Stimulated activated CD4-positive, alpha-beta T cell treated with anti-CD3 and anti-CD28 coated beads, Interleukin-1b, Interleukin-23, amount 100 ng/mL, for 1 hour (primary cell): ENCODE measurements at places on chromosomes 16 and 17.

DNA sequence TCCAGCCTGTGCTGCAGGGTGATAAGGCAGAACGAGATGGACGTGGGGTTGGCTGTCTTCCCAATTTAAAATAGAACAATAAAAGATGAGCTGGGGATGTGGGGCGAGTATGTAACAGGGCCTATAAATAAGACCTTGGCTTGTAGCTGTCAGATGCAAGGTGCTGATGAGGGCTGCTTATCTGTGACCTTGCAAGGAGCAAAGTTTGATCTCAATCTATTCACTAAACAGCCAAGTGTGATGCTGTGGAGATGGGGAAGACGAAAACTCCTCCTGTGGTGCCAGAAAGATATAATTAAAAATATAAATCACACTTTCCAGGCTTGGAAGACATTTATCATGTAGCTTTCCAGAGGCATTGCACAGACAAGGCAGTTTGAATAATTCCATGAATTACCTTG, 26.7 kb upstream of the TEX2 start:
- DNase-seq, result no peak

GRCh38 chr16:88649924-88650748, 717 bp downstream of the CYBA start:
- DNase-seq, result no peak

DNA sequence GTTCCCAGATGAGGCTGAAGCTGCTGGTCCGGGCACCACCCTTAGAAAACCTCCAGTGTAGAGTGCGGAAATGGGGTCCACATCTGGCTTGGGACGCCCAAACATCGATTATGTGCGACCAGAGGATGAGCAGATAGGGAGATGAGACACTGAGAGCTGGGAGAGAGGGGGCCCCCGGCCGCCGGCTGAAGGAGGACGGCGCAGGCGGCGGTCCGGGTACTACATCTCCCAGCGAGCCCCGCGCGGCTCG, 182 bp upstream of the SPECC1 start:
- no peak for DNase-seq

DNA sequence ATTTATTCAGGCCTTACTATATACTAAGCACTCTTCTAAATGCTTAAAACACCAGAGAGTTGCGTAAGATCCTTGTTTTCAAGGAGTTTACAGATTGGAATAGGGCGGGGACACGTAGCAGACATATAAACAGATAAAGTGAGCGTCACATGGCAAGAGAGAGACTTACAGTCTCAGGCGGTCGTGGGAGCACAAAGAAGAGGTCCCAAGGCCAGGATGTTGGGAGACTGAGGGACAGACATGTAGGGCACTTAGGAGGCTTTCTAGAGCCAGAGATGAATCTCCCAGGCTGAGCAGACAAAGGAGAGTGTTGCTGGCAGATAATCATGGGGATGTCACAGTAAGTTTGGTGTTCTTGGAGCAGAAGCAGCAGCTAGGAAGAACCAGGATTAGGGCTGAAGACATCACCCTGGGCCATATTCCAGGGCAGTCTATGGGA, 119.1 kb upstream of the ANKFN1 start:
- DNase-seq, result no peak
